ENCODE measurements at places on chromosomes 4 and X.

DNA sequence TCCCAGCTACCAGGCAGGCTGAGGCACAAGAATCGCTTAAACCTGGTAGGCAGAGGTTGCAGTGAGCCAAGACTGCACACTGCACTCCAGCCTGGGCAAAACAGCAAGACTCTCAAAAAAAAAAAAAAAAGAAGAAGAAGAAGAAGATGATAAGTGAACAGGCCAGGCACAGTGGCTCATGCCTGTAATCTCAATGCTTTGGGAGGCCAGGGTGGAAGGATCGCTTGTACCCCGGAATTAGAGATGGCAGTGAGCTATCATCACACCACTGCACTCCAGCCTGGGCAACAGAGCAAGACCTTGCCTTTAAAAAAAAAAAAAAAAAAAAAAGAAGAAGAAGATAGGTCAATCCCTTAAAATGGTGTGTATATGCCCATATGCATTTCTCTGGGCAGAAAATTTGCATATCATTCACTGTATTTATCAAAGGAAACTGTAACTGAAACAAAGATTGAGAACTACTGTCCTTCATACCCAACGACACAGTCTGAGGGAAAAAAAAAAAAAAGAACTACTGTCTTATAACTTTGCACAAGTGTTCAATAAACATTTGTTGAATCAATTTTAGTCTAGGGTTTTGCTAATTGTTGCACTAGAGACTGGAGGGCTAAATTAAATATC is 2.3 kb downstream of the RFC1 start:
- DNase-seq, result no peak

- no peak for DNase-seq
These were observed 75.7 kb upstream of the ARHGAP24 start for GRCh38 chr4:85399270-85399669.

DNA sequence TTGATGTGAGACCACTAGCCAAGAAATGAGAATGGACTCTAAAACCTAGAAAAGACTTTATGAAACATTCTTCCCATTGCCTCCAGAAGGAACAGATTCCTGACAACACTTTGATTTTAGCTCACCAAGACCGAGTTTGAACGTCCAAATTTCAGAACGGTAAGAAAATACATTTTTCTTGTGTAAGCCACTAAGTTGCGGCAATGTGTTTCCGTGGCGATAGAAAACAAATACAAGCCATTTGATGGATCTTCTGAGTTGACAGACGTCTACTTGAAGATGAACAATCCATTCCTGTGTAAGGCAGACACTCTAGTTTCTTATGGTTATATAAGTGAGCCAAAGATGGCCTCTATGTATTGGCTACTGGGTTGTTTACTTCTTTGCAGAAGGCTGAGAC is 52.5 kb downstream of the HS3ST1 start:
- no peak for DNase-seq

- DNase-seq, result no peak
These were observed 15.8 kb upstream of the SLC25A4 start for GRCh38 chr4:185127021-185127925.

DNA sequence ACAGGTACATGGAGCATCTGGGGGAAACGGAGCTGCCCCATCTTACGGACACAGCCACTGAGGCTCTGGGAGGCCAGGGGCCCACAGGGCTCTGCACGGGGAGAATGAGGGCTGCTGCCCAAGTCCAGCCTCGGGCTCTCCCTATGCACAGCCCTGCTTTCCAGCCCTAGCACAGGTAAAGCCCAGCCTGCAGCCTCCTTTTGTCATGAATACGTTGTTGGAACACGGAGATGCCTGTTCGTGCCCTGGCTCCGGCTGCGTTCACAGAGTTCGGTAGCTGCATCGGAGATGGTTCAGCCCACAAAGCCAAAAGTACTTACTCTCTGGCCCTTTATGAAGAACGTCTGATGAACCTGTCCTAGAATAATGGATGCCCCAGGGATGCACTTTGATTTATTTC is 68.7 kb upstream of the AFAP1 start:
- no peak for DNase-seq

DNA sequence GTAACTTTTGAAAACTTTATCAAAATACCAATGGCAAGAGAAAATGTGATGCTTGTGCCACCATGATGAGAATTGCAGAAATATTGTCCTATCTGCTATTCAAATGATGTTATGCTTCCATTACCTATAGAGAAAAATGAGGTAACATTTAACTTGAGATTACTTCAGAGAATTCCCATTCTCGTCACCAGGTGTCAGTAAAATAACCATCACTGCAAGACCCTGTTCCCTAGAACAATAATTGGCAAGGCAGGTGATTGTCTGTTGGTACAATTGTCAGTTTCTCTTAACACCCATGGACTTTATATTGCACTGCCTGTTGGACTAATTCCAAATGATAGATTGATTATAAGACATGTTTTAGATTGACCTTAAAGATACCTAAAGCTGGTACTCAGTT is 179.9 kb downstream of the GABRG1 start:
- DNase-seq, result no peak

- DNase-seq, result no peak
These were observed 3.5 kb upstream of the RNF212 start for GRCh38 chr4:1116838-1117237.

DNA sequence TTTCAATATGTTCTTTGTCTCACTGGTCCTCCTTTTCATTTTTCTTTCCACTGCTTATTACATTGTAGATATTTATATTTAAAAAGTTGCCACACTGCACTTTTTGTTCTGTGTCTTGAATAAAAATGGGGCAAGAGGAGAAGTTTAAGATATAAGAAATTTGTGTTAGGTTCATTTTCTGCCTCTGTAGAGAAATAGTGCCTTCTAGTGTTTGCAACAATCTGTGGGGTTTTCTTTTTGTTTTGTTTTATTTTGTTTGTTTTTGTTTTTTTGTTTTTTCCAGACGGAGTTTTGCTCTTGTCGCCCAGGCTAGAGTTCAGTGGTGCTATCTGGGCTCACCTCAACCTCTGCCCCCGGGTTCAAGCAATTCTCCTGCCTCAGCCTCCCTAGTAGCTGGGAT is 20.1 kb upstream of the SMIM14 start:
- DNase-seq, result no peak

- DNase-seq, result no peak
These were observed 6.5 kb downstream of the UGT2B17 start for GRCh38 chr4:68569466-68570121.

GRCh38 chr4:139582044-139582443 is 26.0 kb upstream of the SETD7 start:
- no peak for DNase-seq

GRCh38 chrX:48891402-48892288 is 5.9 kb downstream of the TIMM17B start:
- DNase-seq, result peak; percentile 77

DNA sequence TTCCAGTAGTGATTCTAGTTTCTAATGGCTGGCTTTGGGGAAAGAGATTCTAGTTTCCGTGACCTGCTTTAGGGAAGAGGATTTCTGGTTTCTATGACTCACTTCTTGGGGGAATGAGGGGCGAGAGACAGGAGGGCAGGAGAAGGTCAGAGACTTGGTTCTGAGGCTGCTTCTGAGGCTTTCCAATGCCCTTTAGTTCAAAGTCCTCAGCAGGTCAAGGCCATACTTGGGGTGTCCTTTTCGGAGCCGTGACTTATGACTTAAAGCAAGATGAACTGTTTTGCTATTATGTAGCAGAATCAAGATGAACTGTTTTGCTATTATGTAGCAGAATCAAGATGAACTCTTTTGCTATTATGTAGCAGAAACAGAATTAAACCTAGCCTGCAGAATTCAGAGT is 52.2 kb upstream of the TLR3 start:
- no peak for DNase-seq

GRCh38 chr4:159344877-159345276 is 242.0 kb downstream of the RAPGEF2 start:
- no peak for DNase-seq

DNA sequence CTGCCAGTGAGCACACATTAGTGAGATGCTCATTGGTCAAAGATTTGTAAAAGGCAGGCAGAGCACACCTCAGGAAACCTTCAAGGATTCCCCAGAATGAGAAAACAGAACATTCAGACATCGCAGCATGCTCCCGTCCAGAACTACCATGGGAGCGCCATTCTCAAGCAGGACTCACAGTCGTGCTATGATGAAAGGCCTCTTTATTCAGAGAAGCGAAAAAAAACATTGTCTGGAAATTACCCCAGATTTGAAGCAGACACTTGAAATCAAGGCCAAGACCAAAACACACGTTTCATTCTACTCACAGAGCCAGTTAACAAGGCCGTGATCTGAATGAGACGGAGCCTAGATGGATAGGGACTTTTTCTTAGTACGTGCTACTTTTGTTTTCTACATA is 961.8 kb upstream of the TENM3 start:
- DNase-seq, result no peak

DNA sequence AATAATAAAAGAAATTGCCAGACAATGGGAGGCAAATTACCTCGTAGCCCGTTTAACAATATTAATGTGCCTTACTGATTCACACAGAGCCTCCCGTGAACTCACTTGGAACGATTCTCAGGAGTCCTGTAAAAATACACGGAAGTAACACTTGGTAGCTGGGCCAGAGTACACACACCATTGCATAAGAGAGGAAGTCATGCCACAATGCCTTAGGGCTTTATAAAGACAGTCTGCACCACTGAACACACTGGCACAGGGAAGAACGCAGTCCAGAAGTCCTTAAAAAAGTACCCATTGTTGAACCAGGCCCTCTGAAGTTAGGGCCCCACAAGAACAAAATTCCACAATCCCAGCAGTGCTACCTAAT is 15.1 kb downstream of the SLC2A9 start:
- no peak for DNase-seq

DNA sequence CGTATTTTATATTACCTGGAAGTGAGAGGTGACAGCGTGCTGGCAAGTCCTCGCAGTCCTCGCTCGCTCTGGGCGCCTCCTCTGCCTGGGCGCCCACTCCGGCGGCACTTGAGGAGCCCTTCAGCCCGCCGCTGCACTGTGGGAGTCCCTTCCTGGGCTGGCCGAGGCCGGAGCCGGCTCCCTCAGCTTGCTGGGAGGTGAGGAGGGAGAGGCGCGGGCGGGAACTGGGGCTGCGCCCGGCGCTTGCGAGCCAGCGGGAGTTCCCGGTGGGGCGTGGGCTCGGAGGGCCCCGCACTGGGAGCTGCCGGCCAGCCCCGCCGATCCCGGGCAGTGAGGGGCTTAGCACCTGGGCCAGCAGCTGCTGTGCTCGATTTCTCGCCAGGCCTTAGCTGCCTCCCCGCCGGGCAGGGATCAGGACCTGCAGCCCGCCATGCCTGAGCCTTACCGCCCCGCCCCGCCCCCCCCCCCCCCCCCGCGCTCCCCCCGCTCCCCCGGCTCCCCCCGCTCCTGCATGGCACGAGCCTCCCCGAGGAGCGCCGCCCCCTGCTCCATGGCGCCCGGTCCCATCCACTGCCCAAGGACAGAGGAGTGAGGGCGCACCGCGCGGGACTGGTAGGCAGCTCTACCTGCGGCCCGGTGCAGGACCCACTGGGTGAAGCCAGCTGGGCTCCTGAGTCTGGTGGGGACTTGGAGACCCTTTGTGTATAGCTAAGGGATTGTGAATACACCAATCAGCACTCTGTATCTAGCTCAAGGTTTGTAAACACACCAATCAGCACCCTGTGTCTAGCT is 298.9 kb upstream of the MAGEB16 start:
- no peak for DNase-seq

GRCh38 chr4:57234252-57234775 is 124.1 kb upstream of the IGFBP7 start:
- DNase-seq, result no peak

DNA sequence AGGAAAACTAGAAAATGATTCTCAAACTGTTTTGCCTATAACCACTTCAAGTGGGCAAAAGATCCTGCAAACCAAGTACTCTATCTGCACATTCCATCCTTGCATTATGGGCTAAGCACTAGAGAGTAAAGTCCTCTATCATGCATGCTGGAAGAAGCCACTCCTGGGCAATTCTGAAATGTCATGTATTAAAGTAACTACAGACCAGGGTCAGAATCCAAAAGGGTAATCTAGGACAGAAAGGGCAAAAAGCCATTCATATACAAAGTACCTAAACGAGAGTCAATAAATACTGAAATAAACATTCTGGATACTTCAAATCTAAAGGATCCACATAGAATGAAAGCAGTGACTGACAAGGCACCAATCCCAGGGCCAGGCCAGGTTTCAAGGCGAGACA is 1.0 kb downstream of the SNX12 start:
- no peak for DNase-seq

- DNase-seq, result no peak
These were observed 28.6 kb downstream of the KIAA0232 start for GRCh38 chr4:6811165-6811564.

- DNase-seq, result no peak
These were observed 191.4 kb downstream of the TSPAN5 start for GRCh38 chr4:98466868-98467599.

GRCh38 chr4:4735870-4736269 is 123.6 kb upstream of the MSX1 start:
- no peak for DNase-seq

GRCh38 chrX:68416592-68416991 is 16.7 kb downstream of the OPHN1 start:
- no peak for DNase-seq

- DNase-seq, result peak; percentile 15
These were observed at the start of gene RNF212 for GRCh38 chr4:1113311-1114009. Gene RNF212 (minus strand): TSS chr4:1113564. CDS start chr4:1113464, 100 bp downstream.
